ENCODE measurements at places on chromosomes 2 and 18.

GRCh38 chr2:206069417-206069816 lies 16.6 kb downstream of the INO80D start:
- no peak overlapping the region for H3K4me3 ChIP-seq
- H3K27me3 ChIP-seq: peaks cover 2% of the 10 kb centered on the region
- peaks cover 21% of the 10 kb centered on the region for H3K36me3 ChIP-seq
- no peaks in the 10 kb centered on the region for H3K4me1 ChIP-seq
- no peak for DNase-seq
- H3K27ac ChIP-seq: no peak overlapping the region

DNA sequence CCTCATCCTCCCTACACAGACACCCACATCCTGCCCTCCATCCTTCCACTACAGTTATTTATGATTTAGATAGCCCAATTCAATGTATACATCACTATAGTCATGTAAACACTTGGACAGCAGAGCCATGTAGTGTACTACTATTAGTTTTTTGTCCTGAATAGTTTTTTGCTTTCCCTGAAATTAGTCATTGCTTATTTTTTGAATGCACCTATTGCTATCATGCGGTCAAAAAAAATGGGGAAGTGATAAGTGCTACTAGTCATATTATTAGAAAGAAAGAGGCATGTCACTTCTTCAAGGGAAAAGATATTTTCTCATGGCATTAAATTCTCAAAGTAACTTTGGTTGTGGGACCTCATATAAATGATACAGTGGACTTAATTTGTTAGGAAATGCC lies 6.8 kb upstream of the GREB1 start:
- no peak for DNase-seq
- H3K27me3 ChIP-seq: no peaks in the 10 kb centered on the region
- peaks cover 60% of the 10 kb centered on the region for H3K36me3 ChIP-seq

GRCh38 chr2:234977228-234977679 lies 25.4 kb downstream of the SH3BP4 start:
- peaks cover 7% of the 10 kb centered on the region for H3K27me3 ChIP-seq
- H3K4me1 ChIP-seq: peaks cover 72% of the 10 kb centered on the region
- peaks cover 26% of the 10 kb centered on the region for H3K36me3 ChIP-seq
- no peak for DNase-seq
- peak overlapping the region; percentile 78 for H3K27ac ChIP-seq

DNA sequence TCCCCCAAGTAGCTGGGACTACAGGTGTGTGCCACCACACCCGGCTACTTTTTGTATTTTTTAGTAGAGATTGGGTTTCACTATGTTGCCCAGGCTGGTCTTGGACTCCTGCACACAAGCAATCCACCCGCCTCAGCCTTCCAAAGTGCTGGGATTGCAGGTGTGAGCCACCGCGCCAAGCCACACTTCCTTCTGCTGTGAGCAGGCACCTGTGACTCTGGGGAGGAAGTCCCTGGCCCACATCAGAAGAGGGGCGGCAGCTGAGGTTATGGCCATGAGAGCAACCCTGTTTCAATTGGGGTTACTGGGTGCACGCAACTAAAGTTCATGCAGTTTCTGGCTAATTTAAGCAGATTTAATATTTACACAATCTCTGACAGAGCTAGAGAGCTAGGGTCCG lies 91.0 kb downstream of the PLB1 start:
- H3K36me3 ChIP-seq: no peaks in the 10 kb centered on the region
- H3K4me1 ChIP-seq: peaks cover 43% of the 10 kb centered on the region
- no peak overlapping the region for H3K27ac ChIP-seq
- no peak overlapping the region for H3K4me3 ChIP-seq
- DNase-seq: no peak

Measured in nephron progenitor cell (in vitro differentiated cells).